ENCODE measurements at places on chromosomes 4 and X.

GRCh38 chr4:109037026-109037425 lies 265.4 kb downstream of the COL25A1 start:
- DNase-seq, result no peak

- no peak for DNase-seq
Measured at GRCh38 chr4:184851200-184851541, 25.4 kb upstream of the ACSL1 start.

GRCh38 chrX:124651031-124651430 lies 304.7 kb downstream of the SH2D1A start:
- DNase-seq, result no peak

GRCh38 chrX:34493086-34493485 lies 164.0 kb downstream of the TMEM47 start:
- no peak for DNase-seq

DNA sequence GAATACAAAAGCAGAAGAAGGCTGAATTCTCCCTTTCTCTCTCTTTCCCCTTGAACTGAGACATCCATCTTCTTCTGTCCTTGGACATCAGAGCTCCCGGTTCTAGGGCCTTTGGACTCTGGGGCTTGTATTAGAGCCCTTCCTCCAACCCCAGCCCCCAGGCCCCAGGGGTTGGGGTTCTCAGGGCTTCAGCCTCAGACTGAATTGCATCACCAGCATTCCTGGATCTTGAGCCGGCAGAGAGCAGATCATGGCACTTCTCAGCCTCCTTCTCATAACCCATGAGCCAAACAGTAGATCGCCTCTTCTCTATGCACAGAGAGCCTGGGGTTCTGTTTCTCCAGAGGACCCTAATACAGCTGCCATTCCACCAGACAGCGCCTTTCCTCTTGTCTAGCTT lies 25.3 kb upstream of the CLDN24 start:
- DNase-seq, result no peak

GRCh38 chr4:43379016-43379415 lies 486.5 kb downstream of the GRXCR1 start:
- DNase-seq, result no peak

DNA sequence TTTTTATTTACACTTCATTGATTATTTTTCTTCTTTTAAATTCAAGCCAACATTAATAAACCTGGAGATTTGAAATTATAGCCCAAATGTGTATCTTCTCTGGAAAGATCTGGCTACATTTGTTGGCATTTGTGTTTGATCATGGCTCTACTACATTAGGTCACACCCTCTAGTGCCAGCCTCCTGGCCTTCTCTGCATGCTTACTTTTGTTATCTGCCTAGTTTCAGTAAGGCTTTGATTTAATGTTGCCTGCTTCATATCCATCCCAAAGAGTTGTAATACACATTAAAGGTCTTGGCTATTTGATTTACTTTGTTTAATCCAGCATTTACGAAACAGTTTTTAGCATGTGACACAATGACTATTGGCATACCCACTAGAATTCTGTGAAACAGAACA lies 224.5 kb downstream of the TRAM1L1 start:
- no peak for DNase-seq

DNA sequence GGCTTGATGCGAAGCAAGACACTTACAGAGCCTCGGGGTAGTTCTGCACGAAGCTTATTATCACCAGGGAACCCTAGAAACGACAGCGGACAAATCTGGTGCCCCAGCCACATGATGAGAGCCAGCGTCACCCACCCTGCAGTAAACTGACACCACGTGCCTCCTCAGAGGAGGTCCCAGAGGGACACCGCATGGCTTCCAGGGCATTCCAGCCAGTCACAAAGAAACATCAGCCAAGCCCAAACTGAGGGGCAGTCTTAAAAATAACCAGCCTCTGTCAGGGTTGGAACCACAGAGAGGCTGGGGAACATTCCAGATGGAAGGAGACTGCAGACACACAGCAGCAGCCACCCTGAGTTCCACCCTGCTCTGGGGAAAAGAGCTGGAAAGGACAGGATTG lies 36.6 kb upstream of the HGFAC start:
- DNase-seq, result no peak

DNA sequence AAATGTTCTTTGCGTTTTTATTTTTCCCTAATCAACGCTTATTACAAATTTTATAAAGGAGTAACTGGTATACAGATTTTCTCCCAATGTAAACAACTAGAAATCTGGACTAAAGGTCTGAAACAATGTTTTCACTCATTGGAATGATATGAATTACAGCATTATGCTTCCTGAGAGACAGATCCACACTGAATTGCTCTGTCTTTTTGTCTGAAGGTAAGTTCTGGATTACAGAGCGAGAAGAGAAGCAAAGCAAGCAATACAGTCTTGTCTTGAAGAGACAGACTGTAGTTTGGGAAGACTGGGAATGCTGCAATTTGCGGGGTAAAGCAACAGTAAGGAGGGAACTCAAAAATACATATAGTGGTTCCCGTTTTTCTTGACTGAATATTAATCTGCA lies 262.2 kb upstream of the PABPC4L start:
- no peak for DNase-seq

DNA sequence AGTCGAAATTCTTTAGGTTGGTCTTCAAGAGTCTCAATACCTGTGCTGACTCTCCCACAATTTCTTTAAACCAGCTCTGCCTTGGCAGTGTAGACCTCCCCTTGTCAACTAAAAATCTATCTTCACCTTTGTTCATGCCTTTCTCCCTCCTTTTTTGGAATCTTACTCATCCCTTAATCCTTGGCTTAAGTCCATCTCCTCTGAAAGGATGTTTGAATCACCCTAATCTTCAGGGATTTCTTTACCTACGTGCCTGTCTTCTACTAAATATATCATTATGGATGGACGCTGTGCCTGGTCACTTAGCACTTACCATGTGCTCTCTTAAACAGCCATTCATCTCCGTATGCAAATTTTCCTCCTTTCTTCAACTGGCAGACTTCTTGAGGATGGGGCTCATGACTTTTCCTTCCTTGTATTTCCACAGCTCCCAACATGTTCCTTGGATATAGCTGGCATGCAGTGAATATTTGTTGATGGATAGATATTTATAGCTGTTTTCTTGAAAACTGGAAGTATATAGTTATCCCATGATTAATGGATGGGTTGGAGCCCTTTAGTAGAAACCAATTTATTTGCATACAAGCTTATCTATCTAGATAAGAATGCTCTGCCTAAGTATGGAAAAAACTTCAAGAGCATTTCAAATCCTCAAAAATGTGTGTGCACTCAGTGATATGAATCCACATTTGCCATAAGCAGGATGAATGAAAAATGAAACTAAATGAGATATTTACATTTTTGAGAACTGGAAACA lies 166.6 kb downstream of the SPRY1 start:
- no peak for DNase-seq

- no peak for DNase-seq
Measured at GRCh38 chrX:153474718-153475117, 4.3 kb upstream of the HAUS7 start.

- no peak for DNase-seq
Measured at GRCh38 chr4:78661921-78662521, 110.5 kb downstream of the ANXA3 start.
